ENCODE measurements at places on chromosomes 11 and 22.

- DNase-seq, result no peak
Observed at GRCh38 chr11:120674542-120674941, 163.0 kb downstream of the GRIK4 start.

DNA sequence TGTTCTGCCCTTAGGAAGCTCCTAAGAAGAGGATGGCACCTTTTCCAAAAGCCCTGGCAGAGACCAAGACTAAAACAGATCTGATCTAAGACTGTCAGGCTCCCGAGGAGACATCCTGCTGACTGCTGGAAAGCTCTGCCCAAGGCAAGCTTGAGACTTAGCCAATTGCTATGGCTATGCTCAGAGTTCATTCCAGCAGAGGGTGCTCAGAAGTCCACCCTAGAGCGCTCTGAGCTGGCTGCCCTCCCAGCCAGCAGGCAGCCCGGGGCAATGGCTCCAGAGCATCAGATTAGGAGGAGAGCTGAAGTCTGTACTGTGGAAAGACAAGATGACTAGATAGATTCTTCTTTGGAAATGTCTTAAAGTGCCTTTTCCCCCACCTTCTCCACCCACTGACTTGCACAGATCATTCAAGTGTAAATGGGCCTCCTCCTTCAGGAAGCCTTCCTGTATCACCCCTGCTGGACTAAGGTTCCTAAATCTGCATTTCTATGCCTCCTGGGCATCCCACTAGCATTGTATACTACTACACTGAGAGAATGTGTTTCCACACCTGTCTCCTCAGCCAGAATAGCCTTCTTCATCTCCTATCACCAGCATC, 23.4 kb downstream of the LRRC55 start:
- no peak for DNase-seq

DNA sequence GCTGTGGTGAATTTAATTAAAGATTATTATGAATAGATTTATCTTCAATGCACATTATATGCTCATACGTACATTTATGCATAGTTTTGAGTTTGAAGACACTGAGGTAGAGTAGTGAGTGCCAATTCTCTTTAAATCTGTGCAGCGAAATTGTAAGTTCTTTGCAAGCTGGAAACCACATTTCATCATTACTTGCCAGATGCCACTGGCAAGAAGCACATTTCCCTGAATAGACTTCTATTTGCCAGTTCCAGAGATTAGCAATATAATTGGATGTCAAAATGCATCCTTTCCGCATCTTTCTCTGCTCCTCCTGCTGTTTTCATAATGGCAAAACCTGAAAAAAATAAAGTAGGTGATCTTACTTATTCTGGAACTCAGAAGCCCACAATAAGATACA, 448.0 kb downstream of the LUZP2 start:
- no peak for DNase-seq

DNA sequence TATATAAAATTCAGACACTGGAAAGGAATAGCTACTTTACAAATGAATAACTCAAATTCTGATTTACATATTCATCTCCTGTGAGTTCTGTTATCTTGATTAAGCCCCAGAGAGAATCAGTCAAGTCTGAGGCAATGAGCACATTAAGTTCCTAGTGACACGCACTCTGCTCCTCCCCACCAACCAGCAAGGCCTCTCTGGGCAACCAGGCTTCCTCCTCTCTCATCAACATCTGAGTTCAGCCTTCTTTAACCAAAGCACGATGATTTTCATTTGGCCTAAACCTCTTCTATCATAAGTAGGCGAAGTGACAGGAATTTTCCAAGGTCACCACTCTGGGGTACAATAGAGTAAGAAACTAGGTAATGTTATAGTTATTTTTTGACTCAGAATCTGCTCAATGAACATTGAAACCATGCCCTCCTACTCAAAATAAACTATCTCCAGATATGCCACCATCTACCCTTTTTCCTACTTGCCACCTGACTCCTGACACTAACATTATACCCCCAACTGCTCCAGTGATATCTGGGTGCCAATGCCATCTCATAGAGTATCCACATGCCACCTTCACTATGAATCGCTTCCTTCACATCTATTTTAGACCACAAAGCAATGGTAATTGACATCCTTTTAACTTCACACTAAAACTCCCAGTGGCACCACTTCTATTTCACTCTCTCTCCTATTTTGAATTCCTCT, 114.8 kb downstream of the FAM76B start:
- no peak for DNase-seq

DNA sequence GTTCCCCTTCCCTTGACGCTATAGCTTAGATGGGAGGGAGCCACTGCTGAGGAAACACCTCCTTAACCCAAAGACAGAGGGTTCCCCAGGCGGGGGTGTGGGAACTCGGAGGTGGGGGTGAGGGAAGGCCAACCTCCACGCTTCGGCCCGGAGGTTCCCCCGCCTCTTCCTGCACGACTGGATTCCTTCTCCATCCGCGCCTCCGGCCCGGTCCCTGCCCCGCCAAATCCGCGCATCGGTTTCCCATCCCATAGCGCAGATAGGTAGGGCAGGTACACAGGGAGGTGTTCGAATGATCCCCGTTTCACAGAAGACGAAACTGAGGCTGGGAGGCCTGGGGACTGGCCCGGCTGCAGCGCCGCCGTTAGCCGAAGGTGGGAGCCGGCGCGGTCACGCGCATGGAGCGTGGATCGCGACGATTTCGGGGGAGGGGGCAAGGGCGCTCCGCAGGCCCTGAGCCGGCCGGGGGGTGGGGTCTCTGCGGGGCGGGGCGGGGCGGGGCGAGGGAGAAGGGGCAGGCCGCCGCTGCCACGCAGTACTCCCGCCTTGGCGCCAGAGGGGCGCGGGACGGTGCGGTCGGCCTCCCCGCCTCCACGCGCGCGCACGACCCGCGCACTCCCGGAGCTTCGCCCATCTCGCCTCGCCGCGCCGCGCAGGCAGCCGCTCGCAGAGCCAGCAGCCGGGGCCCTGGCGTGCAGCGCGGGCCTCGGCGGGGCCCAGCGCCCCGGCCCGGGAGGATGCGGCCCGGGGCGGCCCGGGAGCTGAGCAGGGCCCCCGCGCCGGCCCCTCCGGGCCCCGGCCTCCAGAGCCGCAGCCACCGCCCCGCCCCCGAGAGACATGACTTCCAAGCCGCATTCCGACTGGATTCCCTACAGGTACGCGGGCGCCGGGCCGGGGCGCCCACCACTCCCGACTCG, at the start of gene TUB:
TUB (plus strand) TSS at position 538 of the 917 bp plus-strand sequence; CDS start at position 838, 300 bp downstream.
- no peak for DNase-seq

DNA sequence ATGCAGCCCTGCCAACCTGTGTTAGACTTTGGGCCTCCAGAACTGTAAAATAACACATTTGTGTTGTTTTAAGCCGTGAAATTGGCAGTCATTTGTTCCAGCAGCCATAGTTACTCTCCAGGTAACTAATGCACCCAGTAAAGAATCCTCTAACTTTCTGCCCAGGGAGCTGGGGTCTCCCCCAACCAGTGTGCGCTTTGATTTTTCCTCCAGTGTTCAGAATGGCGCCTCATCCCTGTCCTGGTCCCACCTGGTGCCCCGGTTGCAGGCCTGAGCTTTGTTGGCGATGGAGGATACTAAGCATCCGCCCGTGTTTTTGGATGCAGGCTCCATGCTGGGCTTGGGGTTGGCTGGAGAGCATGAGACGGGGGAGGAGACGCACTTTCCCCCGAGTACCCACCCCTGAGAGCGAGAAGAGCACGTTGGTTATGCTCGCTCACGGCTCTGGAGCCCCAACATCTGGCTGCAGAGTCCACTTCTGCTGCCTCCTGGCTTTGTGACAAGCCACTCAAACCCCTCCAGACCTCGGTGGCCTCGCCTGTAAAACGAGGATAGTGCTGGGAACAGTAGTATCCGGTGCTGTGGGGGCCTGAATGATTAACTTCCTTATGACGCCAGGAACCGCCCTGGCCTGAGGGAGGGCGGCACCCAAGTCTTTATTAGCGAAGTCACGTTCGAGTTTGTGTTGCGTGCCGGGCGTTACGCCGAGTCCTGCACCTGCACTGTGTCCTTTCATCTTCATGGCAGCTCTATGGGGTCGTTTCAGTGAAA, 25.8 kb downstream of the MRGPRD start:
- DNase-seq, result no peak

DNA sequence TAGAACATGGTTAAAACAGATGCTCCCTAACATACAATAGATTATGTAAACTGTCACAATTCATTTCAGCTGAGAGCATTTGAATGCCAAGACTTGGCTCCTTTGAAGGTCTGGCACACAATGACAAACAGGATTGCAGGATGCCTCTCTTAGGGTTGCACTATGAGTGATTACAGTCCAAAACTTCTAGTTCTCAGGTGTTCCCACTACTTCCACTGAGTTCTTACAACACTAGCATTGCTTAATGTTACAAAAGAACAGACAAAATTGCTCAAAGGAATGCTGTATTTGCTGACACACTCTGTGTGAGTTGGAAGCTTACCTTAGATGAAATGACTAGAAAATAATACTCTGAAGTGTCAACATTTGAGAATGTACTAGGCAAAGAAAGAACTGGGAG, 2413.8 kb upstream of the RAG2 start:
- DNase-seq, result no peak

DNA sequence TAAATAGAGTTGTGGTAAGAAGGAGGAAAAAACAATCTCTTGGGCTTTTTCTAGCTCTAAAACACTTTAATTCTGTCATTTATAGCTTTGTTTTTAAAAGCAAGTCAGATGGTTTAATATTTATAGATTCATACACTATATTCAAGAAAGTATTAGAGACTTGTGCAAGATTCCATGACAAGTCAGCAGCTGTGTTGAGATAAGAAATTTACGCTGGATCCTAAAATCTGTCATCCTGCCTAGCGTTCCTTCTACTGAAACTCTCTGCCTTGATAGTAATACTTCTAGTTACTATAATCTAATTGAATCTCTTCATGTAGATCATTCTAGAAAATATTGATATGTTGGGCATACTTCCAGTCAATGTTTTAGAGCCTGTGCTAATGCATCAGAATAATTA, 721.8 kb downstream of the CNTN5 start:
- DNase-seq, result no peak

- DNase-seq, result no peak
Observed at GRCh38 chr11:69816671-69817070, 2.5 kb downstream of the FGF3 start.

DNA sequence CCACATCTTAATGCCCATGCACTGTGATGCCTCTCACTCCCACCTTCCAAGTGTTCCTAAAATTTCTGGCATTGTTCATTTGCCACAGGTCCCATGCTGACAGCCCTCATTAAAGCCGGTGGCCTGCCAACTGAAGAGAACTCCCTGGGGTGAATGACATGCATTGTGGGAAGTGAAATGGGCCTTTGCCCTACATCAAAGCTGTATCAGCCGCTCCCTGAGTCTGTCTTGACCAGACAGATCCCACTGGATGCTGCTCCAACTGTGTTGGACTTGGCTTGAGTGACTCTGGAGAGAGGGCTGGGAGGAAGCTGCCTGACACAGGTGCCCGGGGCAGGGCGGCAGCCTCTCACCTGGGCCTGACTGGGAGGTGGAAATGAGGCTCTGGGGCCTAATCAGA, 8.8 kb upstream of the SEC14L4 start:
- no peak for DNase-seq

- no peak for DNase-seq
Observed at GRCh38 chr22:49170053-49170452, 657.6 kb downstream of the BRD1 start.

GRCh38 chr11:112658431-112658878, 302.8 kb upstream of the NCAM1 start:
- no peak for DNase-seq

- DNase-seq, result no peak
Observed at GRCh38 chr11:66335531-66336233, 552 bp downstream of the RIN1 start.

- DNase-seq, result no peak
Observed at GRCh38 chr11:35096723-35097122, 42.2 kb upstream of the CD44 start.

DNA sequence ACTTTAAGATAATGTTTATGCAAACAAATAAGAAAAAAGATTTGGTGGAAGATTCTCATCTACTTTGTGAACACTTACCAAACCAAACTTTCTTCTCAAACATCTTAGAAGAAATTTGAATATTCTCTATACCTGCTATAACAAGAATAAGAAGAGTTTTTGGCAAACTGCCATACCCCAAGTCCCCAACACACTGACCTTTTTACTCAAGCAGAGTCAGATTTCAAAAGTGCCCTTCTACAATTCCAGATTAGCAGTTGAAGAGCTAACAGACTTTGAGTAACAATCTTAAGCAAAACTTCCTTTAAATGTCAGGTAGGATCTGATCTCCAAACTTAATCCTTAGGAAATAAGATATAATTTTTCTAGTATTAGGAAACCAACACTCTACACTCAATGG, 33.9 kb downstream of the TSG101 start:
- DNase-seq, result no peak

DNA sequence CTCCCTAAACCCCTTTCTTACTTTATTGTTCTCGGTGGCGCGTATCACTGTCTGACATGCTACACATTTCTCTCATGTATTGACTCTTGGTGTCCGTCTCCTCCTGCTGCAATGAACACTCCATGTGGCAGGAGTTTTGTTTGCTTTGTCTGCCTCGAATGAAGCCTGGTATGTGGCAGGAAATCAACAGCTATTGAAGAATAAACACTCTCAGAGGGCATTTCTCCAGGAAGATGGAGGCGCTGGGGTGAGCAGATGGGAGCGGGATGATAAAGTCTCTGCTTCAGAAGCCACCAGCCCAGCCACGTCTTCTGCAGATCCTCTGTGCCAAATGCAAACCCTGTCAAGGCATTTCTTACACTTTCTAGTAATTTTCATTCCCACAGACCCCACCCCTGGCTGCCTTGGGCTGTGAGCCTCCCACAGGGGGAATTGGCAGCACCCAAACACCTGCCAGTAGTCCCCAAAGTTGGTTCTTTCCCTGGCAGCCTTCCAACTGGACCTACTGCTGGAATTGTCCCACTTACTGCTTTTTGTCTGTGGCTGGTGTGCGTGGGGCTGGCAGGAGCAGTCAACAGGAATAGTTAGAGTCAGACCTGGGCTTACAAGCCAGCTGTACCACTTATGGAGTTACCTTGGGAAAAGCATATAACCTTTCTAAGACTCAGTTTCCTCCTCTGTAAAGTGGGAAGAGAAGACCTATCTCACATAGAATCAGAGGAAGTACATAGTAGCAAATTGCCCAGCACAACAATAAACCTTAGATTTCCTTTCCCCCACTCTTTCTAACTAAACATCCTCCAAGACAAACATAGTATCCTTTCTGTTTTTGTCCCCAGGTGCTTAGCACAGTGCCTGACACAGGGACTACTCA, 13.3 kb upstream of the IL10RA start:
- DNase-seq, result no peak

DNA sequence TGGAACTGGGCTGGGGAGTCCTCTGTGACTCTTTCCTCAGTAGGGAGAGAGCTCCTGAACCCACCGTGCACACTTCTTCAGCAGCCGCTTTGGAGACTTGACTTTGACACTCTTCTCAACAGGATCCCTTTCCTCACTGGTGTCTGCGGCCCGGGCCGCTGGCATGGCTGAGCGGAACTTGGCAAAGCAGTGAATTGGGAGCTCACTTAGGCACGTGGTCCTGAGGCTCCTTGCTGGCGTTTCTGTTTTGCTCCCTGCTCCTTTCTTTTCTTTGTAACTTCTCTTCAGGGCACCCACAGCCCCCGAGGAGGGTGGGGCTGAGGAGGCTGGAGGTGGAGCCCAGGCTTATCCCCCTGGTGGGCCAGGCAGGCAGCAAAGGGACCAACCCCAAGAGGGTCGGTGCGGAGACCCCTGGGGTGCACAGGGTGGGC, 8.4 kb upstream of the KCNQ1OT1 start:
- no peak for DNase-seq

- no peak for DNase-seq
Observed at GRCh38 chr11:128244871-128245270, 342.5 kb downstream of the ETS1 start.

- no peak for DNase-seq
Observed at GRCh38 chr11:61630089-61630488, 49.2 kb upstream of the SYT7 start.
